Daoy (cell line): ENCODE measurements at places on chromosomes 3 and 15.

DNA sequence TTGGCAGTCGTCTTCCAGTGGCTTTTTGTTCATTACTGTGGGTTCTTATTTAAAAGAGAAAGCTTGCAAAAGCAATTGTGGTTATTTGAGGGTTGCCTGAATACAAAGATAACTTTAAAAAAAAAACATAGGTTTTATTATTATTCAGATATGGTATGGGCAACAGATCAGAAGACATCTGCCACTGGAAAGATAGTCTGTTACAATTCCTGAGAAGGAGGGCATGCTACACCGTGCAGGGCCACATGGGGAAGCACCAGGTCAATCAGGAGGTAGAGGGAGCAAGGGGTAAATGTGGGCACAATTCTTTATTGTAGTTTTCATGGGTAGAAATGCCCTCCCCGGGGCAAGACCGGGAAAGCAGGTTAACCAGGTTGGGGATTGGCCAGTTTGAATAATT is 46.5 kb downstream of the BBS4 start:
- no peak for DNase-seq

GRCh38 chr3:140019946-140020345 is 85.0 kb downstream of the CLSTN2 start:
- no peak for DNase-seq

GRCh38 chr3:20154928-20155327 is 31.1 kb downstream of the SGO1 start:
- DNase-seq: no peak

- DNase-seq: no peak
These were observed 103.7 kb upstream of the AADACL2 start for GRCh38 chr3:151630035-151630434.
